LoVo (cell line): ENCODE measurements at places on chromosomes 13 and 19.

DNA sequence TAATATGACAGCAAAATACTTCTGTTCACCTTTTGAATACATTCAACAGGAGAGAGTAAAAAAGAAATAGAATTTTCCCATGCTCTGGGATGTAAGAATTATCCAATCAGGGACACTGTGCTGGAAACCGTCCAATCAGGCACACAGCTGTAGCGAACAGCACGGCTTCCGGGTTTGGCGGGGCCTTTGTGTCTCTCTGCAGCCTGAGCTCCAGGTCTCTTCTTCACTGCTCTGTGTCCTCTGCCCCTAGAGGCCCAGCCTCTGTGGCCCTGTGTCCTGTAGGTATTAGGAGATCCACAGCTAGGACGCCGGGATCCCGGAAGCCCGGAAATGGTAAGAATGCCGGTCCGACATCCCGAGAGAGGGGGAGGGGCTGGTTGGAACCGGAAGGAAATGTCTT, 92.7 kb downstream of the ZNF737 start:
- no peak for DNase-seq

DNA sequence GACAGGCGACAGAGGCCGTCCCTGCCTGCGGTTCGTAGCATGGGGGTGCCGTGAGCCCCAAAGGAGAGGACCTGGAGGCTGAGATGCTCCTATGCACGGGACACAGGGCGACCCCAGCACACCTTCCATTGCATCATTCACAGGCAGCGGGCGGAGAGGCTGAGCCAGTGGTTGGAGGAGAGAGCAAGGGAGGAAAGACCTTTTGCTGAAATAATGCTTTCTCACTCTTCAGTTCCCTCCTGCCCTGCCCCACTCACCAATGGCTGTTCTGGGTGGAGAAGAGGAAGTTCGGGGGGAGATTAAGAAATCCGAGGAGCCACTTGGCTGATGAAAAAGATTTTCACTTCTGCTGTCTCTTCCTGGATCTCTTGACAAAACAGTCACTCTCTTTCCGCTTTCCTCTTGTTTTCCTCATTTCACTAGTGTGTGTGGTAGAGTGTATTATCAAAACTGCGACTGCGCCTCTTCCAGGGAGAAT, at the start of gene NLRP12:
TSS of gene NLRP12 (minus strand) at position 181 of the 478 bp plus-strand sequence. CDS start at position 41, 140 bp downstream.
- no peak for DNase-seq

GRCh38 chr13:83311886-83312577, 570.2 kb downstream of the SLITRK1 start:
- DNase-seq = no peak

GRCh38 chr13:24683838-24684599, 3.8 kb downstream of the ATP12A start:
- DNase-seq = peak; percentile 30

- DNase-seq = no peak
These were observed 1387.8 kb upstream of the ATXN8OS start for GRCh38 chr13:68719815-68720214.

GRCh38 chr19:32241306-32241705, 104.1 kb upstream of the ZNF507 start:
- DNase-seq = no peak

GRCh38 chr13:80214521-80214991, 126.4 kb downstream of the SPRY2 start:
- DNase-seq = no peak
